NCI-H748 treated with DMSO at 0.1 percent for 48 hours (cell line): ENCODE measurements at places on chromosomes 16 and 17.

GRCh38 chr17:47323382-47324223 lies at the start of gene EFCAB13:
Gene EFCAB13 (plus strand): TSS chr17:47323955. CDS start chr17:47328354, 4,399 bp downstream.
- peak; percentile 81 for DNase-seq

- DNase-seq = no peak
Measured at GRCh38 chr16:15492091-15492740, 57.8 kb downstream of the BMERB1 start.

GRCh38 chr17:42865638-42866094 lies 14.7 kb downstream of the AOC3 start:
- DNase-seq = no peak

- no peak for DNase-seq
Measured at GRCh38 chr17:75188614-75189013, 5.9 kb upstream of the SUMO2 start.

DNA sequence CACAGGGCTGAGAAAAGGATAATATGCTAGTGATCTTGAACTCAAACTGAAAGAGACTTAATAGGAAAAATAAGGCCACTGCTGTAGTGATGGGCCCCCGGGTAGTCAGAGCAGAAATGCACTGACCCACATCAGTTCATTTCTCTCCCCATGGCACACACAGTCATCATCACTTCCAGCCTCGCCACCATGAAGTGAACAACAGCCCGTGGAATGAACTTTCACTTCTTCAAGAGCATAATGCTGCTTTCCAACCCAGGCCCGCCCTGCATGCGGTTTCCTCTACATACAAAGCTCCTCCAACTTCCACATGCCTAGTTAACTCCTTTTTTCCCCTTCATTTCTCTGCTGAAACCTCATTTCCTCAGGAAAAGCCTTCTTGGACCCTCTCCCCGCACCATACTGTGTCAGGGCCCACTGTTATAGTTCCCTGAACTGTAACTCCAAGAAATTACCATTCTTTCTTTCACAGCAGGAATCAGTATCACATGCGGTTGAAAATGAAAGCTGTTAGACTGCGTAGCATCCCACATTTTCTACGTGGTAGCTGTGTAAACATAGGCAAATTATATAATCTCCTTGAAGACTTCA lies 65.8 kb upstream of the SMIM36 start:
- DNase-seq = no peak

- no peak for DNase-seq
Measured at GRCh38 chr17:56688151-56688550, 94.7 kb downstream of the NOG start.

DNA sequence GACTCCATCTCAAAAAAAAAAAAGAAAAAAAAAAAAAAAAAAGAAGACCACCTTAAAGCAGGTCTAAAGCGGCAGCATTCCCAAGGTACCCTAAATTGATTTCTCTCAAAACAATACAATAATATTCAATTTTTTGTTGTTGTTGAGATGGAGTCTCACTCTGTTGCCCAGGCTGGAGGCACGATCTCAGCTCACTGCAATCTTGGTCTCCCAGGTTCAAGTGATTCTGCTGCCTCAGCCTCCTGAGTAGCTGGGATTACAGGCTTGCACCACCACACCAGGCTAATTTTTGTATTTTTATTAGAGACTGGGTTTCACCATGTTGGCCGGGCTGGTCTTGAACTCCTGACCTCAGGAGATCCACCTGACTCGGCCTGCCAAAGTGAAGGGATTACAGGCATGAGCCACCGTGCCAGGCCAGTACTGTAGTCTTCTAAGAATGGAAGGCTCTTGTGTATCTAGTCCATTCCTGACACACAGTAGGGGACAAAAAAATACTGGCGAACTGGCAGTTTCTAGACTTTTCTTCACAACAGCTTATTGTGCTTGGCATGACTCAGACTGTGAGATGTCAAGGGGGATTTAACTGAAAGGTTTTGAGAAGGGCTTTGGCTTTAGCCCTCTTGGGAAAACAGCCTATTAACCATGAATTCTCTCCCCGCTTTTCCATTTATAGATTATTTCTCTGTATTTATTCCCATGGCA lies 17.3 kb downstream of the CDR2 start:
- DNase-seq = no peak
